AG10803 (cell line): ENCODE measurements at places on chromosomes 12 and 14.

DNA sequence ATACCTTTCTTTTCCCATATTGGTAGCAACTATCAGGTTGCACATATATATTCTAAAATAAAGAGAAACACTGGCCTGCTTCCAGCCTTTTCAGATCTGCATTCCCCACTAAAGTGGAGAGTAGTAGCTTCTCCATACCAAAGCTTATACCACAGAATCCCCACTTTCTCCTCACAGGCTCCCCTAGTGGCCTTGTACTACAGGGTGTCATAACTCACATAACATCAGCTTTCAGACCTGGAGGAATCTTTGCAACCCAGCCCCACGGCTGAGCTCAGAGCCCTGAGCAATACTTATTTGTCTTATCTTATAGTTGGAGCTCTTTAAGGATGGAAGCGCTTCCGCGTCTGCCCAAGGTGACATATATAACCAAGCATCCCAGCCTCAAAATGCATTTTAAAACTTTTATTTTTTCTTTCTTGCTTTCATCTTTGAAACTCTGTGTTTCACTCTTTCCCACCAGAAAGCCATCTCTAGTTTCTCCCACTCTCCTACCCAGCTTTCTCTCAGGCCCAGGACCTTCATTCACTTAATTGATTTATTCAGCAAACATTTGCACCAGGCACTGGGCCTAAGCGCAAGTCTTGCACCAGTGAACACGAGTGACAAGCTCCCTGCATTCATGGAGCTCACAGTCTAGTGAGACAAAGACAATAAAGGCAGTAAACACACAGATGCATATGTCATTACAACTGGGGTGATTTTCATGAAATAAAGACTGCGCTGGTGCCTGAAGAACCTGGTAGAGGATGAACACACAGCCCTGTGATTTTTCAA, 254.7 kb downstream of the IPO8 start:
- DNase-seq: peak; percentile 13

GRCh38 chr12:108850854-108851573, 6.4 kb downstream of the SSH1 start:
- DNase-seq: peak; percentile 85

DNA sequence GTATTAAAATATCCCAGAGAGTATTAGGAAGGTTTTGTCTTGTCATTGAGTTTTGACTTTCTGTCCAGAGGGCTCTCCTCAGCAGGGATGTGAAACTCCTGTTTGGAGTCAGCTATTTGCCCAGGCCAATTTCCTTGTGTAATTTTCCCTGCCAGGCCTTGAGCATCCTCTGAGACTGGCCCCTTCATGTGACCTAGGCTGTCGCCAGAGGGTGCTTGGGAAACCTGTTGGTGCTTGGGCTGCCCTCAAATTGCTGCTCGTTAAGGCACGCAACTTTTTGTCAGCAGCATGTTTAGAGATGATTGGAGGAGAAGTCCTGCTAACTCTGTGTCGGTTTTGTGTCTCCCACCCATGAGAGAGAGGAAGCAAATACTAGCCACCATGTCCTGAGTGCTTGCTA, 39.1 kb downstream of the IQSEC3 start:
- DNase-seq: no peak

- no peak for DNase-seq
Measured at GRCh38 chr12:117853600-117853999, 115.2 kb downstream of the KSR2 start.

DNA sequence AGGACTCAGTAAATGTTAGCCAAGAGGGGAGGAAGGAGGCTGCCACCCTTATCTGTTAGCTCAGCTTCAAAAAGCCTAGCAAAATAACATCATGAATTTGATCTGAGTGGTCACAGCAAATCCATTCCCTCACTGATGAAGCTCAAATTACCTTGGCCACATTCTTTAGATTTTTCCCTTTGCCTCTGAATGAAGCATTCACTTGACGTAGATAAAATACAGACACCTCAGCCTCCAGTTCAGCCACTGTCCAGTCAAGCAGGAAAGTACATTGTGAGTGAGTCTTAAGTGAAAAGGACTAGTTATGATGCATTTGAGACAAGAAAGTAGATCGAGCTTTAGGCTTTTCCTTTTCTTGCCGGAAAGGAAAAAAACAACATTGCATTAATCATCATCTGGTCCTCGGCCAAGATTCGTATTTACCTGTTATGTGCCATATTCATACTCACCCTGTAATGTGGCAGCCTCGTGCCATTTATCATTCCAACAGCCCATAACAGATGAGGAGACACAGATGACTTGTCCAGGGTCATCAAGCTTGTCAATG, 146.5 kb downstream of the ETV6 start:
- DNase-seq: peak; percentile 31

DNA sequence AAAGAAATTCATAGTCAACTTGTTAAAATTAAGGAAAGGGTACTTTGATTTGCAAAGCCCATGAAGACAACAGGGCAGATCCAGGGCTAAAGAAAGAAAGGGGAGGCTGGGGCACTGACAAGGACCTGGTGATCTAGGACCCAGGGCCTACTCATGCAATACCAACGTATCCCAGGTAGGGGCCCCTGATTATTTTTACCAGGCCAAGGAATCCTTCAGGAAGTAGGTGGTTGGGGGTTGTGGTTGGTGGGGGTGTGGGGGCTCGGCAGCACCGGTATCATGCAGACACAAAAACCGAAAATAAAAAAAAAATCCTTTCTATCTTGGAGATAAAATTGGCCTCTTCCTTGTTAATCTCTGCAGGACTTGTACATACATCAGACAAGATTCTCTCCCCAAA, 47.5 kb downstream of the GSC start:
- DNase-seq: no peak

DNA sequence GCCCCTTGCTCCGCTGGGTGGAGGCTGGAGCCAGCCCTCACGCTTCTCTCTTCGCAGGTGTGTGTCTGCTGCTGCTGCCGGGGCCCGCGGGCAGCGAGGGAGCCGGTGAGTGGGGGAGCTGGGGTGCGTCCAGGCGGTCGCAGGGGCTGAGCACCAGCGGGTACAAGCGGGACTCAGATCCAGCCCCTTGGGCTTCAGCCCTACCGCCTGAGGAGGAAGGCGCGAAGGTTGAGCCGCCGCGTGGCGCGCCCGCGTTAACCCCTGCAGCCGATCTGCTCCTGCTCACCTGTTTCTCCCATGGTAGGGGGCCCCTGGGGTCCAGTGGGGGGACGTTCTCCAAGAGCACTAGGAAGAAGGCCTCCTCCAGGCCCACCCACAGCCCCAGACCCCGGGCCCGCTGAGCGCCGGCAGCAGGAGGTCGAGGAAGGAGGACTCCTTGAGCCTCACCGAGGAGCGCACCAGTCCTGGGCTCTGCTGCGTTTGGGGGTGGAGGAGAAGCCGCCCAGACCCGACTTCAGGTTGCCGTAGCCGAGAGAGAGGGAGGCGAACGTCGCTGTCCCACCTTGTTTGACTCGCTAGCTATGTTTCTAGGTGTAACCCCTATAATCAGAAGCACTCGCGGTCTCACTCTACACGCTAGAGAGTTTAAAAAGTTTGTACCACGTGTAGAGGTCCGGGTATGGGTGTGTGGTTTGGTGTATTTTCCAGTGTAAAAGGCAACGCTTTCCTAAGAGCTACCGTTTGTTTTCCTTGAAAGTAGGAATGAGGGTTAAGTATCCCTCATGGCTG, 834 bp downstream of the COCH start:
- DNase-seq: no peak

DNA sequence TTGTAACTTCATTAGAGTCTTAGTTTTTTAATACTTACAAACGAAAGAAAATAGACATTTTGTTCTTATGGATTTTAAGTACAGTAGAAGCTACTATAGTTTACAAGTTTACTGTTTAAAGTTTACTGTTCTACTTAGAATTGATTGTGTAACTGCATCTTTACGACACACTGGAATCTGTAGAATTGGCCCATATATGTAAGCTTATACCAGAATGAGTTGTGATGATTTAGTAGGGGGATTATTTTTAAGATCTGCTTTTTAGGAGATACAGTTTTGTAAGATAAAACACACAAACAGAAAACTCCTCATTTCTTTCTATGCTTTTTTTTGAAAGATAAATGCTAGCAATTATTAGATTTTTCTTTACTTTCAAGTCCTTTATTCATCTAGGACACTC, 30.2 kb upstream of the NAV3 start:
- no peak for DNase-seq

- DNase-seq: no peak
Measured at GRCh38 chr12:47790676-47791350, 17.8 kb downstream of the SLC48A1 start.

DNA sequence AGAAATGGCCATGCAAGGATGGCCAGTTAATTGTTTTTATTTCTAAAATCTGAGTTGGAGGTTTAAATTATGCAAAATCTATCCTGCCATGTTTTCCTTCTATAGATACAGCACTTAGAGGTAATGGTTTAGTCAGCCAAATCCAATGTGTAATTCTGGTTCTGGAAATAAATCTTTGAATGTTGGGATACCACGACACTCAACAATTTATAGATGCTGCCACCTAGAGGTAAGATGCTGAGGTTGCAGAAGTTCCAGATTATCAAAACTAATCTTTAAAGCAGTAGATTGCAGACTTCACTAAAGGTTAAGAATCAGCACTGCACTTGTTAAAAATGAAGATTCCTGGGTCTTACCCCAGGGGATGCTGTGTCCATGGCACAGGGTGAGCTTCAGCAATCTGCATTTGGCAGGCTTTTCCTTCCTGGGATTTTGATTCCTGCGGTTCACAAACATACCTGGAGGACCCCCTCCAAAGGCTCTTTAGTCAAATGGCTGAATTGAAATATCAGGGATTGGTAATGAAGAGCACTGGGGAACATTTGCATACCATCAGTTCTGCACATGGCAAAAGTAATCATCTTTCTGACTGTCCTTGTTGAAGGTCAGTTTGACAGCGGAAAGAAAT, 53.4 kb upstream of the ANO4 start:
- peak; percentile 36 for DNase-seq

DNA sequence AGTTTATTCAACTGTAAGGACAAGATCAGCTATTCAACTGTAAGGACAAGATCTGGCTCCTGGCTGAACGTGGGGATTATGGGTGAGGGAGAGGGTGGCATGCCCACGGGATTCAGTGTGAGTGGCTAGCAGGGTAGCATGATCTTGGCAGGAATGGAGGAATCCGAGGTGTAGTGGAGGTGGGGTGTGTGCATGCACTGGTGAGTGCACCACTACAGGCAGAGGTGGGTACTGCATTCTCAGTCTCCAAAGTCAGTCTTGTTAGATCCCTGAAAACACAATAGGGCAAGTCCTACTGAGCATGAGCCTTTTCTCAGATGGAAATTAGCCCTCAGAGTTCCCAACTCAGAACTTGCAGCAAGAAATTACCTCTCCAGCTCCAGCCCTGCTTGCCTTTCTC, 32.2 kb upstream of the DCD start:
- no peak for DNase-seq

DNA sequence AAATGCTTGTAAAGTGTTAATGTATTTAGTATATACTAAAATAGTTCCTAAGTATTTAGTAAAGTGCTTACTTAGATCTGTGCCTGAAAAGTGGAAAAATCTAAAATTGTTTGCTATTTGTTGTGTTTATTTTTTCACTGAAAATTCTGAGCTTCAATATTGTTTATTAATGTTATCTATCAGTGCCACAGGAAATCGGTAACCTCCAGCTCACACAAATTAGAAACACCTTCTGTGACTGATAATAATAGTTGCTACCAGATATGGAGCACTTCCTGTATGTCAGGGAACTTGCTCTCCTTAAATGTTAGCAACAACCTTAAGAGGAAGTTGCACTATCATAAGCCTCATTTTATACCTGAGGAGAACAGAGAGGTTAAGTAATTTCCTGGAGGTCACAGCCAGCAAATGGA, 723 bp upstream of the LRP10 start:
- DNase-seq: no peak

DNA sequence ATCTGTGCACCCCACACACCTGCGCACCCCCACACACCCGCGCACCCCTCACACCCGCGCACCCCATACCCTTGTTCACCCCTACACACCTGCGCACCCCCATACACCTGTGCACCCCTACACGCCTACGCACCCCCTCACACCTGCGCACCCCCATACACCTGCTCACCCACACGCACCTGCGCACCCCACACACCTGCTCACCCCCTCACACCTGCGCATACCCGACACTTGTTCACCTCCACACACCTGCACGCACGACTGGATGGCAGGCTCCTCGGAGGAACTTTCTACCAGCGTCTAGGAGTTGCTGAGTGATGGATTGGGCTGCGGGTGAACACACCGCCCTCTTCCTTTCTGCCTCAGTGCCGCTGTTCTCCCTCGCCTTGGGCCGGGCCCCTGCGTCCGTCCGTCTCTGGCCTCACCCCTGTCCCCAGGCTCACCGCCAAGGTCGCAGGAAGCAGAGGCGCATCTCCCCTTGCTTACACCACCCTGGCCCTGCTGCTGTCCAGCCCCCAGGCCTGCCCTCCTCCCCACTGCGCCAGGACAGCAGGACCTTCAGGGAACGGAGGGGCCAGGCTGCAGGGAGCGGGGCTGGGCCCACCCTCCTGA, 20.7 kb upstream of the TMEM106C start:
- no peak for DNase-seq

DNA sequence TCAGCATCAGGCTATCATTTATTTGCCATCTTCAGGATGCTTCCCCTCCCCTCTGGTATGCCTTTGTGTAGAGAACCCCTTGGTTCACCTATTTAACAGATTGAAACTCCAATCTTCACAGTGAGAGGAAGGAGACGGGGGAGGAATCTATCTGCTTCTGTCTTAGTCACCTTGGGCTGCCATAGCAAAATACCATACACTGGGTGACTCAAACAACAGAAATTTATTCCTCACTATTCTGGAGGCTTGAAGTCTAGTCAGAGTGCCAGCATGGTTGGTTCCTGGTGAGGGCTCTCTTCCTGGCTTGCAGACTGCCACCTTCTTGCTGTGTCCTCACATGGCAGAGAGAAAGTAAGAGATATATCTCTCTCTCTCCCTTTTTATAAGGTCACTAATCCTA, 13.5 kb upstream of the EML1 start:
- peak; percentile 44 for DNase-seq

GRCh38 chr12:5796171-5796958, 148.7 kb downstream of the ANO2 start:
- DNase-seq: peak; percentile 22

DNA sequence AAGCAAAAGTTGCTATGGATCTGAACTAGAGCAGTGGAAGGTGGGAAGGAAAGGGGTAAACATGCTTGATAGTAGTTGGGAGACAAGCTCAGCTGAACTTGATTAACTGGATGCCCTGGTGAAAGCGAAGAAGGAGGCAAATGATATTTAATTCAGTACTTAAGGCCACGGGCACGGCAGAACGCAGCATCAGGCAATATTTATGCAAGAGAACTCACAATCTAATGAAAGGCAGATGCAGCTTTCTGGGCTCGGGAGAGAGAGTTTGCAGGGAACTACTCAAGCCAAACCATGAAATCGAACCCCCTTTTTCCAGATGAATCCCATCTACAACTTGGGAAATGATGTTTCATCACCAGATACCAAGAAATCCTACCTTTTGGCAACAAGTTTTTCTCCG, 3.5 kb upstream of the CNIH1 start:
- DNase-seq: peak; percentile 89

DNA sequence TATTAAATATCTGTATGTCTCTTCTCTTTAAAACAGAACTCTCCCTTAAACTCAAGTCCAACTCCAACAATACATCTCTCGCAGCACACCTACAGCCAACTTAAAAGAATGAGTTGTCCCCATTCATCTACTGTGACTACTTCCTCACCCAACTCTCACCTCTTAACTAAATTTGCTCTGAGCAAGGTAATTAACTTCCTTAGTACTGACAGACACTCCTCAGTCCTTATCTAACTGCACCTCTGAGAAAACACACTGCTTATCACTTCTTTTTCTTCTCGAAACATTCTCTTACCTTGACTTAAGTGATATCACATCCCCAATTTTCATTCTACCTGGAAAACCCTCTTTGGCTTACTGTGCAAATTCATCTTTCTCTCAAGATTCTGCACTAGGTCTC, 7.0 kb downstream of the ERGIC2 start:
- DNase-seq: no peak
